ENCODE measurements at places on chromosomes 12 and 14.

GRCh38 chr12:54394281-54394719 is 9.8 kb upstream of the ZNF385A start:
- peak; percentile 90 for DNase-seq

DNA sequence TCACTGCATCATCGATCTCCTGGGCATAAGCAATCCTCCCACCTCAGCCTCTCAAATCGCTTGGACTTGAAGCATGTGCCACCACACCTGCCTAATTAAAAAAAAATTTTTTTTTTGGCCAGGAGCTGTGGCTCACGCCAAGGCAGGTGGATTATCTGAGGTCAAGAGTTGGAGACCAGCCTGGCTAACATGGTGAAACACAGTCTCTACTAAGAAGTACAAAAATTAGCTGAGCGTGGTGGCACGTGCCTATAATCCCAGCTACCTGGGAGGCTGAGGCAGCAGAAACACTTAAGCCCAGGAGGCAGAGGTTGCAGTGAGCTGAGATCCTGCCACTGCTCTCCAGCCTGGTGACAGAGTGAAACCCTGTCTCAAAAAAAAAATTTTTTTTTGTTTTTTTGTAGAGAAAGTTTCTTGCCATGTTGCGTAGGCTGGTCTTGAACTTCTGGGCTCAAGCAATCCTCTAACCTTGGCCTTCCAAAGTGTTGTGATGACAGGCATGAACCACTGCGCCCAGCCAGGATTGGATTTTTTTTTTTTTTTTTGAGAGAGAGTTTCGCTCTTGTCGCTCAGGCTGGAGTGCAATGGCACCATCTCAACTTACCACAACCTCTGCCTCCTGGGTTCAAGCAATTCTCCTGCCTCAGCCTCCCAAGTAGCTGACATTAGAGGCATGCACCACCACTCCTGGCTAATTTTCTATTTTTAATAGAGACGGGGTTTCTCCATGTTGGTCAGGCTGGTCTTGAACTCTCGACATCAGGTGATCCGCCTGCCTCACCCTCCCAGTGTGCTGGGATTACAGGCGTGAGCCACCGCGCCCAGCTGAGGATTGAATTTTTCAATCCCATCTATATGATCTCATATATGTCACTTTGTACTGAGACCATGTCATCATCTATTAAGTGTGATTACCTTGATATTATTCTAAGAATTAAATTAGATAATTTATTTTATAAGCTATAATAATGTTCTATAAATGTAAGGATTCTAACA is 12.4 kb downstream of the SLC2A3 start:
- no peak for DNase-seq

GRCh38 chr12:97259098-97259497 is 203.5 kb upstream of the RMST start:
- no peak for DNase-seq

GRCh38 chr12:46933947-46934346 is 108.2 kb upstream of the SLC38A4 start:
- peak; percentile 31 for DNase-seq

DNA sequence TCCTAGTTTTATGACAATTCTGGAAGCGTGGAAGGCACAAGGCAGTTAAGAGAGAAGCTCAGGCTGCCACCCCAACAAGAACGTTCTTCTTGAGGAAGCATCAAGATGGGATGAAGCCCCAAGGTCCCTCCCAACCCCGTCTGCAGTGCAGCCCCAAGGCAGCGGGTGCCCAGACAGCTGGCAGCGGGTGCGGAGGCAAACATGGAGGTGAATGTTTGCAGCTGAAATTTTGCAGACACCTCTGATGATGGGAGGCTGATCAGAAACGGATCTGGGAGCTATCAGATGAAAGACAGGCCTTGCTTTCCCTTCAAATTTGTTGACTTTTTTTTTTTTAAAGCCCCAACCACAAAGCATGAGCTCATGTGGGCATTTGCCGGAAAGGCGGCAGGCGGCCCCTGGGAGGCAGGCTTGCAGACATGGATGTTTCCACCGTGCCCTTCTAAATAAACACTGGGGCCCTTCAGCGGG is 230.7 kb upstream of the RTL1 start:
- no peak for DNase-seq
